ENCODE measurements at places on chromosomes 11 and 22. TPM values are rescaled to one million over a fixed set of nuclear protein-coding genes. Genes with fewer than 3 reads are reported as not detected.

DNA sequence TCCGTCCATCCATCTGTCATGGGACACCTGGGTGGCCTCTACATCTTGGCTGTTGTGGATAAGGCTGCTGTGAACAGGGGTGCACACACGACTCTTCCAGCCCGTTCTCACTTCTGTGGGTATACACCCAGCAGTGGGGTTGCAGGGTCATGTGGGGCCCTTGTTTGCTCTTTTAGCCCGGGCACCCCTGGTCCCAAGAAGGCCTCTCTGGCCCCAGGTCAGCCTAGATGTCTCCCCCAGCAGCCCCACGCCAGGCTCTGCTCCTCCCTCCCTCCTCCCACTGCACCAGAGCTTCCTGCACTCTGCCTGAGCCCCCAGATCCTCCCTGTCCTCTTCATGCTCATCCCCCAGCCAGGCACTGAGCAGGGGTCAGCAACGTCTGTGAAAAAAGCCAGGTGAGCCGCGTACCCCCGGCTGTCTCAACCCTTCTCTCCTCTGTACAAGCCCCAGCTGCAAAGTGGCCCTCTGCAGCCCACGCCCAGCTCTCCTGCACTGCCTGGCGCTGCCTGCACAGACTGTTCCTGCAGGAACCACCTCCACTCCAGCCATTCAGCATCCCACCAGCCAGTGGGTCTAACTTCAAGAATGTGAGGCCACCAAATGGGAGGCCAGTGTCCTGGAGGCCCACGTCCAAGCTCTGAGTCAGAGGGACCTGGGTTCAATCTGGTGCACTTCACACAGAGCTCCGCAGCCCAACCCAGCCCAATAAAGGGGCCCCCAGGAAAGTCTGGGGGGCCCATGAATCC, 1508.9 kb downstream of the BRD1 start:
- DNase-seq, result no peak

GRCh38 chr22:23754220-23754919, at the start of gene VPREB3:
VPREB3 (minus strand) TSS chr22:23754425; CDS start chr22:23754363, 62 bp downstream.
- DNase-seq, result no peak

GRCh38 chr11:127888386-127888785, 699.0 kb downstream of the ETS1 start:
- DNase-seq, result no peak

- DNase-seq, result peak; percentile 70
These were observed 47.1 kb upstream of the UCP3 start for GRCh38 chr11:74055938-74056337.

Gene C22orf42
- not detected for total RNA-seq

GRCh38 chr22:36588285-36588684, 59.3 kb upstream of the EIF3D start:
- no peak for DNase-seq

DNA sequence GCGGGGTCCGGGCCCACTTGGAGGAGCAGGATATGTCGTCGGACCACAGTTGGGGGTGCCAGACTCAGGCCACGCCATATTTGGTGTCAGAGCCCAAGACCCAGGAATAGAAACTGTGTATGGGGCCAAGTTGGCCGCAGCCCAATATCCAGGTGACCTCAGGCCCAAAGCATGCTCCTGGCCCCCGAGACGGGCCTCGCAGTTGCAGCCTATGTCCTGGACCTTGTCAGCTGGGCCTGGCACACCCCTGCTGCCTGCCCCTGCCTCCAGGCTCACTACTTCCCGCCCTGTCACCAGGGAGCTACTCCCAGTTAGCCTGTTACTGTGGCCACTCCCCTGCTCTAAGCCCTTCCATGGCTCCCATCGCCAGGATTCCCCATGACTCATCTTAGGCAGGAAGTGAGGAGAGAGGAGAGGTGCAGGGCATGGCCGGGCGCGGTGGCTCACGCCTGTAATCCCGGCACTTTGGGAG, 23.1 kb downstream of the A4GALT start:
- peak; percentile 84 for DNase-seq

Gene TPBGL
- not detected for total RNA-seq

DNA sequence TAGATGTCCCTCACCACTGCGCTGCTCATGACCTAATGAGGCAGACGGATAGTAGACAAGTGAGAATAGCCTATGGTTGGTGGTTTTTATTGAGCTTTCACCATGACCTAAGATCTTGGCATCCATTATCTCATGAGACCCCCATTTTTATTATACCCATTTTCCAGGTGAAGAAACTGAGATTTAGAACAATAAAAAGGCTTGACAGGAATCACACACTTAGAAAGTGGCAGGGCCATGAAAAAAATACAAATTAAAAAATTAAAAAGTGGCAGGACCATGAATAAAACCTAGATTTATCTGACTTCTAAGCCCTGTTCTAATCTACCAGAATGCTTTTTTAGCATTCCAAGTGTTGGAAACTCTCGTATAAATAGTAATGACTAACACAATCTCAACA, 1.1 kb downstream of the LRRC55 start:
- DNase-seq, result no peak

GRCh38 chr11:112949781-112950575, 11.2 kb upstream of the NCAM1 start:
- DNase-seq, result no peak

DNA sequence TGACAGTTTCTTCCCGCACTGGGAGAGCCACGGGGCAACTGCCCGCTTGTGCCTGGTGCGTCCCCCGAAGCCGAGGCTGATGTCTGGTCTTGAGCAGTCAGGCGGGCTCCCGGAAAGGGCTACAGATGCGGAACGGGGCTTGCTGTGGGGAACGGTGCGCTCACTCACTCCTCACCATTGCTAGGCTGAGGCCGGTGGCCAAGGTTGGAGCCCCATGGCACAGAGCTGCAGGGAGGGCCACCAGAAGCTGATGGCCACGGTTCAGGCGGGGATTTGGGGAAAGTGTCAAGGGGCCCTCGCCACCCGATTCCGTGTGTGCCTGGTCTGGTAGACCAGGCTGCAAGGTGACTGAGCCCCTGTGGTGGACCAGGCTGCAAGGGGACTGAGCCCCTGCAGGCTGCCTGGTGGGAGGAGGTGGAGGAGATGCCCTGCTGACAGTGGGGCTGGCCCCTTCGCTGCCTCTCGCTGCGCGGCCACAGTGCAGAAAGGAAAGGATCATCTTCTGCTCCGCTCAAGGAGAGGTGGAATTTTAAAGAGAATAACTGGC, 1315.8 kb downstream of the BRD1 start:
- no peak for DNase-seq

DNA sequence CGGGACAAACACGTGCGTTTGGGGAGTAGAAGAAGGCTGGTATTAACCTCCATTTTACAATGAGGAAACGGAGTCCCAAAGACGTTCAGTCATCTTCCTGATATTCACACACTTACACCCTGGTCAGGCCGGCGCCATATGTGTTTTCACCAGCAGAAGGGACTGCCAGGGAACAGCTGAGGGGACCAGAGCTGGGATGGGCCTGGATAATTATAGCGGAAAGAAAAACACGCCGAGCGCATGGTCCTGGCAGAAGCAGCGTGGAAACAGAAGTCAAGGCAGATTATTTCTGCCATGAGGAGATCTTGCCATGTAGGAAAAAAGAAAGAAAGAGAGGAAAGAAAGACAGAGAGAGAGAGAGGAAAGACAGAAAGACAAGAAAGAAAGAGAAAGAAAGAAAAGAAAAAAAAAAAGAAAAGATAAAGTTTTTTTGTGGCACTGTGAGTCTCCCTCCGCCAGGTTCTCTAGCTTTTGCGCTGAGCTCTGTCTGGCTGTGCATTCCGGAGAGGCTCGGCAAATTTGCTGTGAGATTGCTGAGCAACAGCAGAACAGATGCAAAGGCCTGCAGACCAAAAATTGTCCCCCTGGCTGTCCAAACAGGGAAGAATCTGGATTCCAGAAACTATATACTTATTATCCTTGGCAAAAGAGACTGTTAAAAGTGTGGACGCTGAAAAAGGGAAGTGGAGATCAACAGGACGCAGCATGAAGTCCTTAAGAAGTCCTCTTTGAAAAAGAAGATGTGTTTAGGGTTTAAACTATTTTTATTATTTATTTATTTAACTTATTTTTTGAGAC, 1.3 kb upstream of the UCP2 start:
- no peak for DNase-seq

- DNase-seq, result peak; percentile 6
These were observed 2.2 kb upstream of the RFPL2 start for GRCh38 chr22:32206774-32207758.

DNA sequence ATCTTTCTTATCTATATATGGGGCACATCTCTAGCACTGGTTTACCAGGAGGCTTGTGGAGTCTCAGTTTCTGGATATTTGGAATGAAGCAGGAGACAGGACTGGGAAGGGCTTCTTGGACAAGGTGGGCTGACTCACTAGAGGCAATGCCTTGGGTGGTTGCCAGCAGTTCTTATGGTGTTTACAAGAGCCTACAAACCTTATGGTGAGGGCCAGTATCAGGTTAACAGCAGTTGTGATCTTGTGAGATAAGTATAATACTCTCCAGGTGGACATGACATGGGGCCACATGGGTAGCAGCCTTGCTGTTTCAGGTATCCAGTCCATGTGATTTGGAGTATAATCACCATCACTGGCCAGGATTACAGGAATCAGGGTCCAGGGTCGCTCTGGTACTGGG, 10.2 kb downstream of the FUT4 start:
- peak; percentile 50 for DNase-seq

DNA sequence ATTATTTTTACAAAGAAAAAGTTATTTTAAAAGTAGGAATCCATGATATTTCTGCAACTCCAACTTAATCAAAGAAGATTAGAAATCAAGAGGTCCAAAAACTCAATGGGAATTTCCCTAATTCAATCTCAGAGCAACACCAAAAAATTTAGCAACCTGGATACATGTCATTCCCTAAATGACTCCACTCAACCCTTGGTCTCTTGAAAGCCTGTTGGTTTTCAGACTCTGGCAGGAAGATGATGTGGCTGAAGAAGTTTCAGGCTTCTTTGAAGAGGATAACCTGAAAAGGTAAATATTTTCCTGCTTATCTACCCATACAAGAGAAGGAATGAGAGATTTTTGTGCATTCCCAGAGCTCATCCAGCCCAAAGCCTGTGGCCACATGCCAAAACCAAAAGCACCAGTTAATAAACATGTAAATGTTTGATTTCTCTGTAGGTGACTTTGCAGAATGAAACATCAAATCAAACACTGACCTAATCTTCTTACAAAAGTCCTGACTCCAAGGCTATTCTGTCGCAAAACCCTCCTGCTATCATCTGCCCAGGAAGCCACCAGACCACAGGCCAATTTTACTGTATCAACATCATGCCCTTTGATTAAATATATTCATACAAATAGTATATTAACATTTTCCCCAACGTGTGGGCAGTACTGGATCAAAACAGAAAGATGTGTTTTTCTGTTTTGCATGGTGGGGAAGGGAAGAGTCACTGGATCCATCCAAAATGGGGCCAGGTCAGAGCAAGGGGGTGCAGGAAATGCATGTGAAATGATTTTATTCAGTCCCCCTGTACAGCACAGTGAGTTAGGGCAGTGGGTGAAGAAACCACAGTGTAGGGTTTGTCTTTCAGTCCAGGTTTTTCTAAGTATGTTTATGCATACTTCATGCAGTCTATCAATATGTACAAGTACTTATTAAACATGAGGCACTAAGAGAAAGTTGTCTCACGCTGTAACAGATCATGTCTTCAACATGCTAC, 38.8 kb downstream of the SMCO4 start:
- DNase-seq, result no peak

GRCh38 chr11:19450282-19450681, 209.5 kb upstream of the E2F8 start:
- DNase-seq, result no peak

DNA sequence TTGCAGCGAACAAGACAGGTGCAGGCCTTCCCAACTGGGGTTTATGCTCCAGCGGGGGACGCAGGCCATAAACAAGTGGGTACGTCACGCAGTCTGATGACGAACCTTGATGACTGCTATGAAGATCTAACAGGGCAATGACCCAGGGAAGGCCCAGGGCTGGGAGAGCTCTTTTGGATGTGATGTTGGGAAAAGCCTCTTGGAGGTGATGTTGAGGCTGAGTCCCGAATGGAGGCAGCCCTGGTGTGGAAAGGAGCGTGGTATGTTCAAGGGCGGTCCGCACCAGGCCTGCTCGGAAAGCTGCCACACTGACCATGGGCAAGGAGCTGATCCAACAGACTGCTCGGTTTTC, 5.8 kb downstream of the FADS2 start:
- DNase-seq, result no peak

GRCh38 chr22:36331306-36331911, 56.4 kb downstream of the MYH9 start:
- DNase-seq, result peak; percentile 98

GRCh38 chr22:22460635-22461034, 47.9 kb downstream of the ZNF280B start:
- no peak for DNase-seq

DNA sequence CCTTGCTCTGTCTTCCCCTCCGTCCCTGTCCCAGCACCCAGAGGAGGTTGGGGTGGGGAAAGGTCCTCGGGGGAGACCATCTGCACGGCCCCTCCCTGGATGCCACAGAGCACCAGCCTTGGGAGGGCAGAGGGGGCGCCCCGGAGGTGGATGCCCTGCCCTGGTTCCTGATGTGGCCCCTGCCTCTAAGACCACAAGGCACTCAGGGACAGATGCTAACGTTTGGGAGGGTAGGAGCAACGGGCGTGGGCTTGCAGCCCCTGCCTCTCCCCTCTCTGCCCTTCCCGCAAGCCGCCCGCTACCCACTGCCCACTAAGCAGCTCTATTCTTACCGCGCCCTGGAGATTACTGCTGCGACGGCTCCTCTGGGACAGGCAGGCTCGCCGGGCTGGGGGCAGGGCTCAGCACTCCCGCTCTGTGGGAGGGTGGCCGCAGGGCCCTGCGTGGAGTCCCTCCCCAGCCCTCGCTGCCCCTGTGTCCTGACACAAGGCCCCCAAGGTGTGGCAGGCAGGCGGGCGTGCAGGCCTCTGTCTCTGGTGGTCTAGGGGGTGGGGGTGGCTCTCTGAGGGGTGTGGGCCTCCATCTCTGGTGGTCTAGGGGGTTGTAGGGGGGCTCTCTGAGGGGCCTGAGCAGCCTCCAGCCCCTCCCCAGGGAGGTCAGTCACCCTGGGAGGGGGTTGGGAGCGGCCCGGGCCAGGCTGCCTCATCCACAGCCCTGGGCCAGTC, 14.9 kb downstream of the BRSK2 start:
- no peak for DNase-seq

- peak; percentile 79 for DNase-seq
These were observed at the start of gene FUT4 for GRCh38 chr11:94543695-94544645. FUT4 (plus strand) TSS chr11:94543921; CDS start chr11:94544134, 213 bp downstream.

Gene ALDH3B1
- total RNA-seq, result 24.9 TPM

Gene OR9Q2
- total RNA-seq, result not detected

Data from fibroblast of lung (primary cell).